ENCODE measurements at places on chromosomes 4 and X.

GRCh38 chr4:76803522-76803921, 94.4 kb downstream of the SOWAHB start:
- no peak for DNase-seq

DNA sequence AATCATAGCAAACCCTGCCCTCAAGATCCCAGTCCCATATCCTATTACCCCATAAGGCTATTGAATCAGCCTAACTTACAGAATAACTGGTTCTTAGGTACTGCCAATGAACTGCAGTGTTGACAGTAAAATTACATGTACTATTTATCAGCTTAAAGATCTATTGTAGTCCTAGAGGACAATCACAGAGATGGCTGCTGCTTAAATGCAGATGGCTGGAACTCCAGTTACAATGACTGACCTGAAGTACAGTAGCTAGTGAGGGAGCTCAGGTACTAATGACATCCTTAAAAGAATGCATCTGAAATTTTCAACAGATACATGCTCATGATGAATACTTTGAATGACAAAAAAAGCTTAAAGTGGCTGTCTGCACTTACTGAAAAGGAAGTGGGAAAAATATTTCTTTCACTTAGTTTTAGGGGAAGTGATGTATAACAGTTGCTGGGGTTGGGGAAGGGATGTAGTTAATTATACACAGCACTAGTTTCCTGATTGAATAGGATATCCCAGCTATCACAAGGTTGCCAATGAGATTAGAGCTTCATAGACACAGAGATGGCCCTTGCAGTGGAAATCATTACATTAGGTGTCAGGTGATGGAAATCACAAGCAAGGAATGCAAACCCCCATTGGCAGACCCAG, 42.0 kb downstream of the USP26 start:
- DNase-seq = no peak

GRCh38 chr4:169557061-169557636, 55.2 kb downstream of the NEK1 start:
- DNase-seq = no peak

DNA sequence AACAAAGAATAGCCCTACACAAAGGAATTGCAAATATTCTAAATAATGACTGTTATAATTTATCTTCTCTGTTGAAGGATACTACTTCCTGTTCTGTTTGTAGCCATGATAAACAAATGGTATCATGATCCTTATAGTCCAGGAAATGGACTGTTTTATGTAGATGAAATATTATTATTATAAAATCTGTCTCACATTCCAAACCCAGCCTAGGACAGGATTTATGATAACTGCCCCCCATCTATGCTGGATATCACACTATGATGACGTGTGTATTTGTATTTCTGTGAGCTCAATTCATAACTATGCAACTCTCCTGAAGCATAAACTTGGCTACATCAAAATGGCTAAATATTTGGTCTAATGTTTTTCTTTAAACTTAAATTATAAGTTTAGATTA, 21.3 kb downstream of the DMD start:
- no peak for DNase-seq

- DNase-seq = peak; percentile 19
These were observed 276.5 kb downstream of the PPP4R3C start for GRCh38 chrX:27186671-27187070.

DNA sequence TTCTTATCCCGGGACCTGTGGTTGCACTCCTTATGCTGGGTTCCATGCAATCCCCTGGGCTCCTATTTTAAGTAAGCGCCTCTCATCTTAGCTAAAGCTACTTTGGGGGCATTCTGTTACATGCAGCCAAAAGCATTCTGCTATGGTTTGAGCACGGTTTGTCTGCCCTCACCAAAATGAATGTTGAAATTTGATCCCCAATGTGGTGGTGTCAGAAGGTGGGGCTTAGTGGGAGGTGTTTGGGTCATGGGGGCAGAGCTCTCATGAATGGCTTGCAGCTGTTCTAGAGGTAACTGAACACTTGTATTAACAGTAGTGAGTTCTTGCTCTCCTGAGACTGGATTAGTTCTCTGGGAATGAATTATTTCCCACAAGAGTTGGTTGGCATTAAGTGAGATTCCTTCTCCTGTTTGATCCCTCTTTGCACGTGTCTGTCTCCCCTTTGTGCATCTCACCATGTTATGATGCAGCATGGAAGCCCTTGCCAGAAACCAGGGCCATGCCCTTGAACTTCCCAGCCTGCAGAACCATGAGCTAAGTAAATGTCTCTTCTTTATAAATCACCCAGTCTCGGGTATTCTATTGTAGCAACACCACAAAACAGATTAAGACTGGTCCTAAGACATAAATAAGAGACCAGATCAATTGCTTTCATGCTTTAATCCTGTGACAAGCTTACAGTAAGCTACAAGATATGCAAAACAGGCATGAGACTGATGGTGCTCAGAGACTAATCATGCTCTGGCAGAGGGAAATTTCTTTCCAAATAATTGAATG, 141.8 kb downstream of the TSPAN5 start:
- DNase-seq = no peak

GRCh38 chr4:68079928-68080327, 49.7 kb downstream of the TMPRSS11F start:
- no peak for DNase-seq

DNA sequence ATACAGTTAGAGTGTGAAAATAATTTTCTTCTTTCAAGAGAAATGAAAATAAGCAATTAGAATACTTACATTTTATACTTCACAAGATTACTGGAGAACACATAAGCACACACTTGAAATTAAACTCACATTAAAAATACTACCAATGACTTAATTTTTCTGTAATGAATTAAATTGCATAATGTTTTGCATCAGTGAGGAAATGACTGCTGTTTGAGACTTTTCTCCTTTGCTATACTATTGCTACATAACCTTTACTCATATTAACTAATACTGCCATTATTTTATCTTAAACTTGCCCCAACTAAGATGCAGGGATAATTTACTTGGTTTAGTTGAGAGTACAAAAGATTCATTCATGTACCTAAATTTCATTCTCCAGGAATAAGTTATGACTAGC, 590.9 kb downstream of the ARAP2 start:
- no peak for DNase-seq

- peak; percentile 21 for DNase-seq
These were observed 38.4 kb downstream of the NAP1L5 start for GRCh38 chr4:88659055-88659889.
